Astrocyte of the cerebellum (primary cell): ENCODE measurements at places on chromosomes 7 and 10.

DNA sequence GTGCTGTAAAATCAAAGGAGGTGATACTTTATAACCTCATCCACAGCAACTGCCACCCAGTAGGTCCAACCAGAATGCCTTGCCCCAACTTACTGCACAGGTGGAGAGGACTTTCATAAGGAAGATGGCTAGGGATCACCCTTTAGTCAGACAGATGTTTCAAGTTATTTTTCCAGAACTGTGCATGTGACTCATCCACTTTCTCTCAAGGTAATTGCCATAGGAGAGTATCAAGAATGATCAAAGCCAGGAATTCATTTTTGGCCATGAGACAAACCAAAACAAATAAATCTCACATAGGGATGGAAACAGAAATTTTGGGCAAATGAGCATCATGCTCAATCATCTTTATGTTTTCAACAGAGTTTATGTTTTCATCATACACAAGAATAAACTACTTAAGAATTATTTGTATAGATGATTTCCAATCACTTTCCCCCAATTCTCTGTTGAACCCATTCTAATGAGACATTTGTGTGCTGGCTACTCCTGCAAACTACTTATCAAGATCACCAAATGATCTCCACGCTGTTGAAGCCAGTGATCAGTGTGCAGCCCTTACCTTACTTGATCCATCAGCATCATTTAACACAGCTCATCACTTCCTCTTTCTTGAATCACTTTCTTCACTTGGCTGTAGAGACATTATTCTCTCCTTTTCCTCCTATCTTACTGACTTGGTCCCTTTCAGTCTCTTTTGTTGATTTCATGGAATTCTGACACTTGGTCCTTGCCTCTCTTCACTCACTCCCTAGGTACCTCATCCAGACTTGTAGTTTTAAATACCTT is 74.0 kb downstream of the SLC16A9 start:
- peak; percentile 13 for DNase-seq

DNA sequence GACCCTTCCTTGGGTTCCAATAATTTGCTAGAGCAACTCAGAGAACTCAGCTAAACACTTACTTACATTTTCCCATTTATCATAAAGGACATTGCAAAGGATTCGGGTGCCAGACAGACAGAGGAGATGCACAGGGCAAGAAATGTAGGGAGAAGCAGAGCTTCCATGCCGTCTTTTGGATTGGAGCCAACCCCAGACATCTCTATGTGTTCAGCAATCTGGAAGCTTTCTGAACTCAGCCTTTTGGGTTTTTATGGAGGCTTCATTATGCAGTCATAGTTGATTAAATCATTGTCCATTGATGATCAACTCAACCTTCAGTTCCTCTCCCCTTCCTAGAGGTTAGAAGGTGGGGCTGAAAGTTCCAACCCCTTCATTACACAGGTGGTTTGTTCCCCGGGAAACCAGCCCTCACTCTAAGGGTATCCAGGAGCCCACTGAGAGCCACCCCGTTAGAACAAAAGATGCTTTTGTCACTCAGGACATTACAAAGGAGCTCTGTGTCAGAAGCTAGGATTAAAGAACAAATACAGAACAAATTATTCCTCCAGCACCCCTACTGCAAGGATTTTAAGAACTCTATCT is 211.9 kb upstream of the VSTM2A start:
- DNase-seq: no peak

- no peak for DNase-seq
Measured at GRCh38 chr10:96096958-96097357, 33.1 kb upstream of the ZNF518A start.

DNA sequence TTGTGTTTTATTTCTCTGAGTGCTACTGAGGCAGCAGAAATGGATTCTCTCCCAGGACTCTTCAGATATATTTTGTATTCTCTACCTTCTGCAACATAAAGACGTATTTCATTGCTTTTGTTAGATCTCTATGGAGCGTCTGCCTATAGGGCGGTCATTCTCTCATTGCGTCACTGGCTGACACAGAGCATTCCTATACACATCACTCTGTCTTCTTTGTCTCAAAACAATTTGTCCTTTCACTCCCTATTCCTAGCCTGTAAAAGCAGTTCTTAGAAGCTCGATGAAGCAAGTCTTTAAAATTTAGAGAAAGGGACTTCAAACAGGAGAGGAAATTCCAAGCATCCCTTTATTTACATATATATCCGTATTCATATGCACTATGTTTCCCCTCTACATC is 120.6 kb downstream of the CPED1 start:
- DNase-seq: no peak
